ENCODE measurements at places on chromosomes 1 and 21.

GRCh38 chr1:53574621-53575020, 115.4 kb downstream of the DMRTB1 start:
- DNase-seq = no peak

GRCh38 chr1:209650454-209650853, 1.8 kb downstream of the LAMB3 start:
- DNase-seq = no peak

DNA sequence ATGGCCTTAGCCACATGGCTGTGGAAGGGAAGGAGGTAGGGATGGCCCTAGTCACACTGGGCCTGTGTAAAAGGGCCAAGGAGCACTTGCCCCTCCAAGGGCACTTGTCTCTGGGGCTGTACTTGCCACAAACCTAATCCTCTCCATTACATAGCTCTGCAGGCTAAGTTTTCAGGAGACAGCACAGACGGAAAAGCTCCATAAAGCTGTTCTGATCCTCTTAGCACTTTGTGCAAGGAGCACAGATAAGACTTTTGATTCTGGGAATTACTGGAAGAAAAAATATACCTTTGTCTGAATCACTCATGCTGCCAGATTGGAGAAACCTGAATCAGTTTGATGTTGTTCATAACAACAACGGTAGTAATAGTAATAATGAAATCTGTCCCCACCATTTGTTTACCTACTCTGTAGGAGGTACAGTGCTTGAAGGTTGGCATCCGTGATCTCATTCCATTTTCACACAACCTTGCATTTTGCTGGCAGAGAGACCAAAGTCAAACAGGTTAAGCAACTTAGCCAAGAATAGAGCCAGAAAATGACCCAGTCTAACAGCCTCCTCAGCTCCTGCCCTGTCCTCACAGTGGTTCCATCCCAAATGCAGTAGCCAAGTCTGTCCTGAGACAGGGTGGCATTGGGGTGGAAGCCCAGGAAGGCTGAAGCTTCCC, 207.1 kb downstream of the ROR1 start:
- DNase-seq = no peak

GRCh38 chr1:232894436-232894835, 56.0 kb upstream of the NTPCR start:
- no peak for DNase-seq

- no peak for DNase-seq
Observed at GRCh38 chr1:71465093-71465492, 384.3 kb upstream of the ZRANB2 start.

DNA sequence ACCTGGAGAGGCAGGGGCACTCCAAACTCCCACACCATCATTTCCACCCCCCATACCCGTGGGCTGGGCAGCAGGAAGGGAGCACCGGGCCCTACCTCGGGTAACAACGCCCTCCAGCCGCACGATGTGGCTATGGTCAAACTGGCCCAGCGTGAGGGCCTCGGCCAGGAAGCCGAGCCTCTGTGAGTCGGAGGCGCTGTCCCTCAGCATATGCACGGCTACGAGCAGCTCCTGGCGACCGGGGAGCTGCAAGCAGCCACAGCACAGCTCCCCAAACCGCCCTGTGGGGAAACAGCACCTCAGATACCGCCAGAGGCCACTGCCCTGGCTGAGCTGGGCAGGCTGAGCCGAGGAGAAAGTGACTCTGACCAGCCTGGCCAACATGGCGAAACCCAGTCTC, 29.2 kb downstream of the CDCA8 start:
- no peak for DNase-seq

DNA sequence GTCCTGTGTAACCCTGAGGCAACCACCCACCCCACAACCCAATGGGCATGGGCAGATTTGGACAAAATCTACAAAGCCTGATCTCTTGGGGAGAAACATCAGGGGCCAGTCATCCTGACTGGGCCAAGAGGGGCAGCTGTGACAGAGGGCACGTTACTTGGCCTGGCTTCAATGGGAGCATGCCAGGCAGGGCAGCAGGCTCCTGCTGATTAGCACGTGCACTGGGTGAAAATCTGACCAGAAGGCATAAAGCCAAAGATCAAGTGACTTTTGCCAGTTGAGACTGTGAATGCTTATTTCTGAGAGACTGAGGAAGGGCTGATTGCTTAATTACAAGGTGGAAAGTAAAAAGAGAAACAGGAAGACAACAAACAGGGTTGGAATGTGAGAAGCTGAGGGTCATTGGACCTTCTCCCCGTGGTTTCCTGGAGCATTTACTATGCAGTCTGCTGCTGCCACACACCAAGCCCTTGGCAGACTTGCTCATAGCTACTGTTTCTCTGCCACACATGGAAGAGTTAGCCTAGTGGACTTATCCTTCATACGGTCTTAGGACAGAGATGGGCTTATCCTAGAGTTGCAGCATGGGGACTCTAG, 39.8 kb upstream of the TNR start:
- DNase-seq = no peak
